Adipose tissue (tissue), 3 donors: ENCODE measurements at places on chromosomes 2 and 18. TPM values are rescaled to one million over a fixed set of nuclear protein-coding genes. Genes with fewer than 3 reads are reported as not detected.

The UBR3 gene
- polyA plus RNA-seq = 14.2 TPM

The KIF1A gene
- 0.18 TPM for polyA plus RNA-seq

The ZNF385B gene
- polyA plus RNA-seq = 6.2 TPM

The LRP1B gene
- polyA plus RNA-seq = 3.1 TPM

The GREB1 gene
- 1.3 TPM for polyA plus RNA-seq

The KCNJ3 gene
- 0.15 TPM for polyA plus RNA-seq

The POTEJ gene
- not detected for polyA plus RNA-seq

The RBM43 gene
- polyA plus RNA-seq = 4.8 TPM
